ENCODE measurements at places on chromosomes 1 and 21. TPM values are rescaled to one million over a fixed set of nuclear protein-coding genes. Genes with fewer than 3 reads are reported as not detected.
A peak's percentile ranks its signal among the peaks of the same experiment; 100 is the strongest.

DNA sequence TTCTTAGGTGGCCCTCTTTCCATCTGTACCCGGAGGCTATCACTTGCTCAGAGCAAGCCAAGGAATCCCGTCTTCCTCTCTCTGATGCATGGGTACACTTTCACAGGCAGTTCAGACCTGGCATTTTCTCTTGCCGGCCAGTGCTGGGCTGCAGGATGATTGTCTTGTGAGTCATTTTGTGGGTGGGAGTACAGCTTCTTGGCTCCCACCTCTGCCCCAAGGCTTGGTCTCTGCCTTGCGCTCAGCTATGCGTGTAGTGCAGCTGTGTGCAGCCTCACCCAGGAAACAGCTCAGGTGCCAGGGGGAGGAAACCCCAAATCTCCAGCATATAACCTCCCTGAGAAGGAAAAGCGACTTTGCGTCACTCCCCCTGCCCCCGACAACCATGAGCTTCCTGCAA, 3.9 kb upstream of the AJAP1 start:
- DNase-seq: no peak

DNA sequence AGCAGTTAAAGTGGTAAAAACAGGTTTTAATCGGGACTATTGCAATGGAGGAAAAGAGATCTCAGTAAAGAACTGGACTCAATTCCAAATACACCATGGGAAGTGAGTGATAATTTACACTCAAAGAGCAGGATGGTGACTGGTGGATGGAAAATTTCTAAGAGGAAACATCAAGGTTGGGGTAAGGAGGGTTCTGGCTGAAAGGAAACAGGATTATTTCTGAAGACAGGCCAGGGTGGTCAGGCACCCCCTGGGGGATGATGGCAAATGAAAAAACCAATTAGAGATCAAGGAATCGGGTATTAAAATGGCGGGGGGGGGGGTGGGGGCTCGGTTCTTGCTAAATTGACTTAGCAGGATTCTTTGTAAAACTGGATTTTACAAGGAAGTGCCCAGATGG, 12.3 kb upstream of the HSD11B1 start:
- no peak for DNase-seq

- DNase-seq: no peak
These were observed 249.4 kb upstream of the USP24 start for GRCh38 chr1:55464550-55464949.

DNA sequence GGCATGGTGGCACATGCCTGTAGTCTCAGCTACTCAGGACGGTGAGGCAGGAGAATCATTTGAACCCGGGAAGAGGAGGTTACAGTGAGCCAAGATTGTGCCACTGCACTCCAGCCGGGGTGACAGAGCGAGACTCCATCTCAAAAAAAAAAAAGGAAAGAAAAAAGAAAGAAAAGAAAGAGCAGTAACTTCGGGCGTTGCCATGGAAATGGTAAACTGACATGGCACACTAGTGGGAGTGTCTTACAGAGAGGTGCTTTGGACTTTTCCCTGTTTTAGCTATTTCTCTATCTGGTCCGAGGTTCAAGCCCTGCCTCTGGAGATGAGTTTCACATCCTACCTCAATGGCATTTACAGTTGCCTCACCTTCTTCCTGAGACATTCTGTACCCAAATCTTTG, 23.1 kb upstream of the PPT1 start:
- no peak for DNase-seq

GRCh38 chr21:35026153-35026500, 23.0 kb downstream of the RUNX1 start:
- no peak for DNase-seq

GRCh38 chr1:156419854-156420204, 50.8 kb downstream of the RHBG start:
- no peak for DNase-seq

- no peak for DNase-seq
These were observed 267.0 kb downstream of the KCTD3 start for GRCh38 chr1:215833941-215834729.

DNA sequence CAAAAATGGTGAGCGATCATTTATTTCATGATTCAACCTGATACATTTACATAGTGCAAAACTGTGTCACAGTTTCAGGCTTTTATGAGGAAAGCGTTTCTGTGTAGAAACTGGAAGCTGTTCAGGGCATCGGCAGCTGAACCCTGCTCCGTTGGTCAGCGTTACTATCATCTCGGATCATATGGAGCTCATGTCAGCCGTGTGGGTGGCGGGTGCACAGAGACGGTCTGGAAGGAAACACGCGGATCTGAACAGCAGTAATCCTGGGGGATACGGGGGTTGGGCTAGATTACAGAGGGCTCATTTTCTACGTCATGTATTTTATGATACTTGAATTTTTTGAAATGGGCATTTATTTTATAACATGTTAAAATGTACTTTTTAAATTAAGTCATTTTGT, 15.1 kb downstream of the C1orf174 start:
- no peak for DNase-seq

DNA sequence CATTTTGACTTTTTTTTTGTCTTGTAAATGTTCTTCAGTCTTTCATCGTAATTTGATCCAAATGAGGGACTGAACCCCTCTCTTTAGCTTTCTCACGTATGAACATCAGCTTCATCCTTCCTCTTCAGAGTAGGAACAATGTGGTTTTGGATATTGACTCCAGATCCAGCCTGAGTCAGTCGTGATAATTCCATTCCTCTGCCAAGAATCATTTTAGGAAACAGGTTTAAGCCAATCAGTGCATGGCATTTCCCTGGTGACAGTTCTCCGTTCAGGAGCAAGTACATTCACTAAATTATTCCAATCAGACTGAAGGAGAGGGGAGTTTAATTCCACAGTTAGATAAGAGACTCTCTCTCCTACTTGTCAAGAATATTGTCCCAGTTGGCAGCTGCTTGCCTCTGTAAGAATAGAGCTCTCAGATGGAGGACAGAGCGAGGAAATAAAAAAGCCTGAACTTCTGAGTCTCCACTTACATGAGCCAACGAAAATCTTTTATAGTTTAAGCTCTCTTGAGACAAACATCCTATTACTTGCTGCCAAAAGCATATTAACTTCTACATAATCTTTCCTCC, 18.6 kb downstream of the RHOU start:
- DNase-seq: no peak

AK4 gene
- 43.5 TPM for total RNA-seq

DNA sequence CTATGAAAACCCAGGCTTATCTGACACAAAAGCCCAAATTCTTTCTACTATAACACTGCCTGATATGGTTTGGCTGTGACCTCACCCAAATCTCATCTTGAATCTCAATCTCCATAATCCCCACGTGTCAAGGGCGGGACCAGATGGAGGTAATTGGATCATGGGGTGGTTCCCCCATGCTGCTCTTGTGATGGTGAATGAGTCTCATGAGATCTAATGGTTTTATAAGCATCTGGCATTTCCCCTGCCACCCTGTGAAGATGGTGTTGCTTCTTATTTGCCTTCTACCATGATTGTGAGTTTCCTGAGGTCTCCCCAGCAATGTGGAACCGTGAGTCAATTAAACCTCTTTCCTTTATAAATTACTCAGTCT, 123.3 kb upstream of the USP24 start:
- DNase-seq: no peak

GRCh38 chr1:869499-870244, 54.1 kb upstream of the SAMD11 start:
- peak; percentile 28 for DNase-seq

DNA sequence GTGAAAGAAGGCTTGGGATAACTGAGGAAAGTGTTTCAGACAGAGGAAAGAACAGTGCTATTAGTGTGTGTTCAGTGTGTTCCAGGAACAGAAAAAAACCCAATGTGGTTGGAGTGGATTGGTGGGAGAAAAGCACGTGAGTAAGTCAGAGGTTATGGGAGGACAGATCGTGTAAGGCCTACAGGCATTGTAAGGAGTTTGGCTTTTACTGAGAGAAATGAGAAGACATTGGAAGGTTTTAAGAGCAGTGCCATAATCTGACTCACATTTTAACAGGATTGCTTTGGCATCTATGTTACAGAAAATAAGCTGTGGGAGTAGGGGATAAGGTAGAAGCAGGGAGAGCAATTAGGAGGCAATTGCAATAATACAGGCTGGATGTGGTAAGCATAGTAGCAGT, 4.8 kb downstream of the ARPC5 start:
- no peak for DNase-seq

ENAH gene
- 36.4 TPM for total RNA-seq

DNA sequence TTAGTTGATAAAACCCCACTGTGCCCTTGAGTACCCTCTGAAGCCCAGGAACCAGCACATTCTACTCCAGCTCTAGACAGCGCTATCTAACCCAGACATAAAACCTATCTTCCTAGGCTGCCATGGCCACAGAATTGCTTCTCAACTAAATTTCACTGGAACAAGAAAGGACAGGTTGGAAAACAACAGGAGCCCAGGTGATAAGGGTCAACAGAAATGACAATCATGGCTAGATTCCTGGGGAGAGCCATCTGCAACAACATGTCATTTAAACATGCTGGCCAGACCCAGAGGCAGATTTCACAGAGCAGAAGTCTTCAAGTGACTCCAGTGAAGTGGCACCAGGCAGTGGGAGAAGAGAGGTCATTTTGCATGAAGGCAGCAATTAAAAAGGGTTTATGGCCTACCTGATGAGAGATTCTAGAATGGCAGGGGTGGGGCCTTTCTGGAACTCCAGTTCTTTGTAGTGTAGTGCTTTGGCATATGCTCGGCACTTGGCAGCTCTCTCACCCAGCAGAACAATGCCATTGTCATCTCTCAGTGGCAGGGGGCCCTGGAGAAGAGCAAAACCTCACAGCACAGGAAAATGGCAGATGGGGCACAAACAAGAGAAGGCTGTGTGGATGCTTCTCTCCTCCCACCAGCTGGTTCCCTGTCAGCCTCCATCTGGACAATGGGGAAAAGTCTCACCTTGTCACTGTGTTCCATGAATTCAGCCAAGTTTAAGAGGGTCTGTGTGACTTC, 9.9 kb downstream of the ANGPTL7 start:
- no peak for DNase-seq

MYOCOS gene
- total RNA-seq: not detected

DNA sequence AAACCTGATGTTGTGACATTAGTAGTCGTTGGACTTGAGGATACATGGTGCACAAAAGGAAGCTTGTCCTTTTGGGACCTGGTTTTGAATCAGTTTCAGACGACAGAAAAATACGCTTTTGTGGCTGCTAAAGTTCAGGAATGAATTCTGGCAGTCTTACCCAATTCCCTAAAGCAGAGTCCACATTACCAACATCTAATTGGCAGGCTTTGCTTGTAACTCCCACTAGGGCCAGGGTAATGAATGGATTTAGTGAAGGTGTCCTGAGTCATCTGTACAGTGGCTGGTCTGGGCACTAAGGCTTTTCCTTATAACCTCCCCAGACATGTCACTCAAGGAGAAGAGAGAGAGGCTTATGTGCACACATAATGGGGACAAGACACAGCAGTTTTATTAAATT, 66.2 kb upstream of the RNPC3 start:
- no peak for DNase-seq

DNA sequence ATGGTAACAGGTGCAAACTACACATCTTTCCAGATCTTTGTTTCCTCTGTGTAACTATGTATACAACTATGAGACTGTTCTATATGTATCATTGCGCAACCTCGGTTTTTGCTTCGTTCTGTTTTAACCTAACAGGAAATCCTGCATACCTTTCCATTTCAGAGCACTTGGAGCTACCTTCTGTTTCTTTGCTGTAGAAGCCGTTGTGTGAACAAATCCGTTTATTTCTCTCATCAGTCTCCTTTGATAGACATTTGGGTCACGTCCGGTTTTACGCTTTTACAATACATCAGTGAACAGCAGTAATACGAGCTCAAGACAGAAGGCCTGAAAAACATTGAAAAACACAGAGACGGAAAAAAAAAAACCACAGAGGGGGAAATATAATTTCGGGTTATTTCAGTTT, 10.5 kb downstream of the ATP5IF1 start:
- DNase-seq: no peak

UCHL5 gene
- 25.5 TPM for total RNA-seq

- no peak for DNase-seq
These were observed 3.0 kb upstream of the ACKR1 start for GRCh38 chr1:159201642-159202041.

DNA sequence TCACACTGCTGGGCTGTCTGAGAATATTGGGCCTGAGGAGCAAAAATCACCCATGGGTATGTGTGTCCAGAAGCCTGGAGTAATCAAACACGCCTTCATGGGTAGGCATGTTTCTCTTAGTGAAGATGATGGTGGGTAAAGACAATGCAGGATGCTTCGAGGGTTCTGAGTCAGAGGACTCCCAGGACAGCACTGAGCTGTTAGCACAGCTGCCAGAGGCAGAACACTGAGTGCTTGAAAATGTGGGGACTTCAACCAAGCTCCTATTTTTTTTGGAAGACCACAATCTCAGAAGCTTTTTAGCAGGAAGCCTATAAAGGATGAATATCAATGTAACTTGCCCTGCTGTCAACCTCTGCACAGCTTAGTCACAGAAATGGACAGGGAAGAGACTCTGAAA, 7.9 kb upstream of the NT5C1A start:
- DNase-seq: no peak

FCGR1A gene
- total RNA-seq: 0.59 TPM

SLC9C2 gene
- not detected for total RNA-seq

GRCh38 chr1:183039985-183040447, 16.8 kb downstream of the LAMC1 start:
- DNase-seq: no peak

GRCh38 chr1:15100880-15101760, 52.4 kb upstream of the TMEM51 start:
- DNase-seq: no peak

DMBX1 gene
- 0.42 TPM for total RNA-seq

KAZN gene
- 30.8 TPM for total RNA-seq

FASLG gene
- total RNA-seq: not detected

HSD3B2 gene
- not detected for total RNA-seq

- DNase-seq: no peak
These were observed 51.7 kb upstream of the BARHL2 start for GRCh38 chr1:90768826-90769225.

DNA sequence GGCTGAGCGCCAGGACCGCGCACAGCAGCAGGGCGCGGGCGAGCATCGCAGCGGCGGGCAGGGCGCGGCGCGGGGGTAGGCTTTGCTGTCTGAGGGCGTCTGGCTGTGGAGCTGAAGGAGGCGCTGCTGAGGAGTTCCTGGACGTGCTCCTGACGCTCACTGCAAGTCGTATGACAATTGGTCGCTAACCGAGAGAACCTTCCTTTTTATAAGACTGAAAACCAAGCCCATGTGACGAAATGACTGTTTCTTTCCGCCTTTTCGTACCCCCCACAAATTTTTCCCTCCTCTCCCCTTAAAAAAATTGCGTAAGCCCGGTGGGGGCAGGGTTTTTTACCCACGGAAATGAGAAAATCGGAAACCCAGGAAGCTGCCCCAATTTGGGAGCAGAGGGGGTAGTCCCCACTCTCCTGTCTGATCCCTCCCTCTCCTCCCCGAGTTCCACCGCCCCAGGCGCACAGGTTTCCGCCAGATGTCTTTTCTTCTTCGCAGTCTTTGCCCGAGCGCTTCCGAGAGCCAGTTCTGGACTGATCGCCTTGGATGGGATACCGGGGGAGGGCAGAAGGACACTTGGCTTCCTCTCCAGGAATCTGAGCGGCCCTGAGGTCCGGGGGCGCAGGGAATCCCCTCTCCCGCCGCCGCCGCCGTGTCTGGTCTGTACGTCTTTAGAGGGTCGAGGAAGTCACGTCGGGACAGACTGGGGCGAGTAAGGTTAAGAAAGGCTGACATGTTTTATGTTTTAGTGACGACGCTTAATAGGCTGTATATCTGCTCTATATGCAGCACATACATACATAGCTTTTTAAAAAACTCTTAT, at the start of gene PTGS2:
TSS of gene PTGS2 (minus strand) at position 179 of the 817 bp plus-strand sequence. CDS start at position 46, 133 bp downstream.
- peak; percentile 87 for DNase-seq
